ELR (cell line): ENCODE measurements at places on chromosomes 11 and 22.

- DNase-seq = no peak
Measured at GRCh38 chr11:117535850-117536411, 208.3 kb downstream of the CEP164 start.

- peak; percentile 64 for DNase-seq
Measured at GRCh38 chr22:19756288-19757128, 4.1 kb upstream of the TBX1 start.

DNA sequence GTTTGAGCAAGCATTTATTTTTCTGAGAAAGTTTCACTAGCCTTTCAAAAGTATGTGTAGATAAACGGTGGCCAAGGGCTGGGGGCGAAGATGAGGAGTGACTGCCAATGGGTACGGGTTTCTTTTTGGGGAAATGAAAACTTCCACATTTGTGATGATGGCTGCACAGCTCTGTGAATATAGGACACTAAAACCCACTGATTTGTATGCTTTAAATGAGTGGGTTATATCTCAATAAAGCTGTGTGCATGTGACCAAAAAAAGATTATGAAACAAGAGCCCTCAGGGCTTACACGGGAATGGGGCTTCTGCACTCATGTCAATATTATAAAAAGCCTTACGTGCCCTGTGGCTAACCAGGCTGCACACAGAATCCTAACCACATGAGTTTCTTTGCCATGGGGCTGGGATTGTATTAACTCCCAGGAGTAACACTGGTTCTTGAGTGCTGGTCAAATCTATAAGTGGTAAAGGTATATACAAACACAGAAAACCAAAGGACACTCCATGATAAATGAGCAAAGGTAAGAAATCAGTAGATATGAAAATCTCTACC lies 31.3 kb downstream of the ABCC8 start:
- DNase-seq = no peak

DNA sequence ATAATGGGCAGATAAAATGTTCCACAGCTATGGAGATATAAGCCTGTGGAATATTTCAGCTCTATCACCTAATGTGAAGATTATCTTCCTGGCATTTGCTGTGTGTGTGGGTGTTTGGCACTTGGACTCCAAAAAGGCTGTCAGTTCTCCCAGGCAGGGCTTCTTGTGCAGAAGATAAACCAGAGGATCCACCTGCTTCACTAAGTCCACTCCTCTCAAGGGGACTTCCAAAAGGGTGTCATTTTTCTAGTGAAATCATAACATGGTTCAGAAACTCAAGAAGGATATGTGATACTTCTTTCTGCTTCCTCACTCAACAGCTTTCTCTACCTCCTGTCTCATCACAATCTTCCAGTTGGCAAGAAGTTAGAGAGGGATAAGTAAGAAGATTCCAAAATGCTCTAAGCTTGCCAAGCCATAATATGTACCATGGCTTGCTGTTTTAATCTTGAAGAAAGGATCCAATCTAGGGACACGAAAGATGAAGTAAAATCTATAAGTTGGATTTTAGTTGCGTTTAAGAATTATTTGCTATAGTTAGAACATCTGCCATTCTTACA lies 206.2 kb upstream of the MTMR2 start:
- no peak for DNase-seq

DNA sequence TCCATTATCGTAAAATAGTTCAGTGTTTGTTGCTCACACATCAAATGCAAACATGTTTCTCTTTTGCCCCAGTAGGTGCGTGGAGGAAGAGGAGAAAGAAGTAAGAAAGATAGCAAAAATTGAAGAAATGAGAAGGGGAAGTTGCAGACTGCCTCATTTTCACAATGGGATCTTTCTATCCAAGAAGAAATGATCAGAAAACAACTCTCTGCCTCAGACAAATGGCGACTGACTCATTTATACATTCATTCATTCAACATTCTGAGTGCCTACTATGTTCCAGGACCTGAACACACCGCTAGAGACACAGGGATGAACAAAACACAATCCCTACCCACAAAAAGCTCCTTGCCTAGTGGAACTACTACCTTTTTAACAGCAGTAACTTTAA lies 367 bp downstream of the HPS5 start:
- peak; percentile 56 for DNase-seq

DNA sequence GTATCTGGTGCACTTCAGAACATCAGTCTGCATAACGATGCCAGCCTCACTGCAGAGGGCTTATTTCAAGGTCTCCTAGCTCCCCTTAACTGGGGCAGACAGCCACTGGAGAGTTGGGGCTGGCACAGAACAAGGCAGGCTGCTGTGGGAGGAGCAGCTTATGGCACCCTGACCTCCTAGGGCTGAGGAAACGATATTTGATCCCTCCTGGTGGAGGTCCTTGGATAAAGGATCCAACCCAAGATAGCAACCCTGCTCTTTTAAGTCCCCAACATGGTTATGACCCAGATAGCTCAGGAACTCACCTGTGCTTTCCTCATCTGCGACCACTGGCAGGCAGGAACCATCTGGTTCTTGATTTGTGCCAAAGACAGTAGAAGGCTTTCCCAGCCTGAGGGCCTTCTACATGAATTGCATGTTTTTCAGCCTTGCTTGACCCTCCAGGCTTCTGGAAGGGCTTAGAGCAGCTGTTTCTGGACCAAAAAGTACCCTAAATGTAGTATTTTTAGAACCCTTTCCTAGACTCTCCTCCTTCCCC lies 2.8 kb downstream of the TMEM109 start:
- DNase-seq = no peak

DNA sequence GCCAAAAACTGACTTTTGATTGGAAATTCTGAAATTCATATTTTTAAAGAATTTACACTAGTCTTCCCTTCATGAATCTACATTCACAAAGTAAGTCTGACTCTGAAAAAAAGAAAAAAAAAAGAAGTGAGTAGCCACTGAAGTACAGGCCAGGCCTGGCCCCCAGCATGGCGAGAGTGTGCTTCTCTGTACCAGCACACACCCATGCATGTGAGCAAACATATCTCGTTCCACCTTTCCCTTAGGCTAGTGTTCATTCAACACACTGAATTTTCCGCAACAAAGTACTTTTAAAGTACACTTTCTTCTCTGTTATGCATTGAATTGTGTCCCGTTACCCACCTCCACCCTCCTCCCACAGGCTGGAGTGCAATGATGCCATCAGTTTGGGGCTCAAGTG lies 4.5 kb downstream of the C11orf16 start:
- no peak for DNase-seq

GRCh38 chr11:105274631-105275030 lies 135.1 kb upstream of the CARD18 start:
- DNase-seq = no peak

GRCh38 chr22:46514592-46515207 lies 22.7 kb downstream of the CELSR1 start:
- DNase-seq = peak; percentile 85

DNA sequence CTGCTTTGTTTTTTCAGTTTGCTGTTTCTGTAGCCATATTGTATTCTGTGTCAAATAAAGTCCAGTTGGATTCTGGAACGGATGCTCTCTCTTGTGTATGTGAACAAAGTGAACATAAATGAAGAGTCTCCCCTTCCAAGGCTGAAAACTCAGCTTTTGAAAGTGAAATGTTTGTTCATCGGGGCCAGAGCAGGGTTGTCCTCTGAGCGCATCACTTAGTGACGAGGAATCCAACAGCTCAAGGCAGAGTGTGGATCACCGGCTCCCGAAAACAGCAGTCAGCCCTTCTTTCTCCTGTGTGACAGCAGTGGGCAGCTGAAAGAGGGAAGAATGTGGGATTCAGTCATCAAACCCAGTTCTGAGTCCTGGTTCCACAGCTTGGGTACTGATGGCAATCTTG lies 21.4 kb downstream of the RBX1 start:
- no peak for DNase-seq

GRCh38 chr11:4026389-4026788 lies 68.2 kb upstream of the RRM1 start:
- no peak for DNase-seq

- DNase-seq = peak; percentile 40
Measured at GRCh38 chr11:12914400-12914912, 94.7 kb upstream of the RASSF10 start.

GRCh38 chr11:110928391-110928790 lies 216.2 kb upstream of the ARHGAP20 start:
- no peak for DNase-seq

DNA sequence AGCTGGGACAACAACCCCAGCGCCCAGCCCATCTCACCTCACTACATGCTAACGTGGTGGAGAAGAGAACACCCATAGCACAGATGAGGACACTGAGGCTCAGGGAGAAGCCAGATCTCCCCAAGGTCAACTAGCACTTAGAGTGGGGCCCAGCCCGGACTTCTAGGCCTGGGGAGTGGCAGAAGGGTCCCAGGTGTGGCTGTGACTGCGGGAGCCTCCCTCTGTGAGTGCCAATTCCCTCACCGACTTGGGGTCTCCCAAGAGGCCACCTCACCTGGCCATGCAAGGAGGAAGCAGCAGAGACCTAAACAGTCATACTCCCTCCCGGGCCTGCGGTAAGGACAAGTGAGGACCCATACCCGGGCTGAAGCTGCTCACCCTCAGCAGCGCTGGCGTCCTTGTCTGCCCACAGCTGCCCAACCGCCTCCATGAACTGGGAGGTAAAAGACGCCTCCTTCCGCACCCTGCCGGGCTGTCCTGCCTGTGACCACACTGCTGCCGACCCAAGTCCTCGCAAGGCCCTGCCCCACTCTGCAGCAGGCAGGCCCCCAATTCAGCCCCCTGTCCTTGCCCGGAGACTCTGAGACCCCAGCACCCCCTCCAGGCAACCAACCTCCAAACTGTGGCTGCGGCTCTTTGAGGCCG lies 93.2 kb upstream of the RTL6 start:
- no peak for DNase-seq

DNA sequence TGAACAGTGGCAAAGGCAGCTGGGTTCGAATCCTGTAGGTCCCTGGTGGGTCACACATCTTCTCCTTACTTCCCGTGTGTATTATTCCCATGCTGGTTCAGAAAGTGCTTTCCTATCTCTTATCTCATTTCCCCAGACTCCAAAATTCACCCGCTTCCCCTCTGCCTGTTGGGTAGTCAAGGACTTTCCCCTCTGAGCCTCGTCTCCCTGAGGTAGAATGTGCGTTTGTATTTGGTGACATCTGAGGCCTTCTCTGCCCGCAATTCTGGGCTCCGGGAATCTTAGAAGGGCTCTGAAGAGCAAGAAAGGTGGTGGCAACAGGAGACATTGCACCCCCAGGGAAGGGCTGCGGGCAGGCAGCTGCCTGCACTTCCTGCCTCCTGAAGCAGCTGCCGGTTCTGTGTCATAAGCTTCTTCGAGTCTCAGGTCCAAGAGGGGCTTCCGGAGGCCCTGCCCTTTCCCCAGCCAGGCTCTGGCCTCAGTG lies 5.9 kb downstream of the LRRC32 start:
- DNase-seq = no peak
